ENCODE measurements at places on chromosomes 4 and X. TPM values are rescaled to one million over a fixed set of nuclear protein-coding genes. Genes with fewer than 3 reads are reported as not detected.

DNA sequence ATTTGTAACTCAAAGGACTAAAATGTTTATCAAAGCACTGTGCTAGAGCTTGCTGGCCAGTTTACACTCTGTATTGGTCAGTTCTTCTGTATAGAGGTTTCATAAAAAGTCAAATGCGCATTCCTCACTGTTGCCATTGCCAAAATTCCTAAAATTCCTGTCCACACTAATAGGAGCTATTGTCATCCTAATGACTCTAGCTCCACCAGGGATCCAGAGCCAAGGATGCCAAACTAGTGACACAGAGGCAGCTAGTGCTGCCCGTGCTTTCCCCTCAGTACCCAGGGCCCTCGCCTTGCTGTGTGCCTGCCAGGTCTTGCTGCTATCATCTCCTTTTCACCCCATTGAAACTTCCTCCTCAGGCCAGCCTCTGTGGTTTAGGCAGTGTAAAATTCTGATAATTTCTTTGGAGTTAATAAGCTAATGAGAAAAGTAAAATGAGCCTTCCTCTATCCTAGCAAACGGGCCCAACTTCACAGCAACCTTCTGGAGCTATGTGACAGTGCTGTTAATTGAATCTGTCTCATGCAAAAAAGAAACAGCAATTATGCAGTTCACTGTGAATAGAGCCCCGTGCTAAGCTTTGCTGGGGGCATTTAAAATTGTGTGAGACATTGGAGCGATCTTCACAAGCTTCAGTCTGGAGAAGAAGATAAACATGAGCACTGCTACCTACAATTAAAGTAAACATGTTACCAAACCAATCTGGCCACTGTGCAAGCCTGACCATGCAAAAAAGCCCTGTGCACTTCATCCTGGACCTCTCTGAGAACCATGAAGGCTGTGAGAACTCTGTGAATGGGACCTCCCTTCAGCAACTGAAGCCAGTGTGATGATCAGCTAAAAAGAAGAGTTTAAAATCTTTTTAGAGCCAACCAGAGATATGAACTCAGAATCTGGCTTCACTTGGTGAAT lies 43.1 kb upstream of the FGF2 start:
- peak; percentile 83 for DNase-seq

- DNase-seq = no peak
Measured at GRCh38 chr4:3040452-3041191, 33.7 kb downstream of the HTT-AS start.

GRCh38 chrX:24480400-24480865 lies 15.3 kb downstream of the PDK3 start:
- DNase-seq = no peak

DNA sequence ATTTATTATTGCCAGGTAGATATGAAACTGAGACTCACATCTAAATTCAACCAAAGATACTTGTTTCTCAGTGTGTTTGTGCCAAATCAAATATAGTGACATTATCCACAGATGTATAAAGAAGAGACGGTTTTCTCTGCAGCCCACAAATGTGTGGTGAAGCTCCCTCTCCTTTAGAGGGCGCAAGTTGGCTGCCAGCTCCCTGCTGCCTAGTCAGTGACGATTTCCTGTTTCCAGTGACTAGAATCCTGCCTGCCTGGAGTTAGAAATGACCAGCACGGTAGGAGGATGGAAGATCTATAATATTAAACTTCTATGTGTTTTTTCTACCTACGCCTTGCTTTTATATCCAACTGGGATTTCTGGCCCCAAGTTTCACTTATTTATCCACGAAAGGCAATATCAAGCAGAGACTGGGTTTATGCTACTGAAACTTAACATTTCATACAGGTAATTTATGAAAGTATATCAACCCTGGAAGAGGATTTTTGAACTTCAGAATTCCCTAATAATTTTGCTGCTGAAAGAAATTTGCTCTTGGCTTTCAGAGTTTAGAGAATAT lies 1793.7 kb upstream of the TENM3 start:
- DNase-seq = no peak

GRCh38 chr4:25112366-25112994 lies 47.8 kb downstream of the SEPSECS start:
- DNase-seq = no peak

DNA sequence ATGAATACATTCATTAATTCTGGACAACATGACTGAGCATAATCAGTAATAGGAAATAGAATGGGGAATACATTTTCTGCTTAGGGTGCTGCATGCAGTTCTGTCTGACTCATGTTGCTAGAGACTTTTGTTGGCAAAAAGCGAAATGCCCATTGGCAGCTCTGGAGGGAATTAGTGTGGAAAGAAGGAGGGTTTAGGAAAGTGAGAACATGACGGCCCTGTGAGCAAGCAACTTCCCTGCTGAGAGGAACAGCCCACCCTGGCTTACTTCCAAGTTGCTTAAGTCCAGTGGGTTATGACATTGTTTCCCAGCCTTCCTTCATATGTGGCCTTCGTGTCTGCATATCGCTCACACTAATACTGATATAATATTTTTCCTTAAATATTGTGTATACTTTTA lies 13.8 kb downstream of the MAD2L1 start:
- DNase-seq = peak; percentile 39

Gene SPANXA2
- not detected for total RNA-seq
